ENCODE measurements at places on chromosomes 3 and 15.

DNA sequence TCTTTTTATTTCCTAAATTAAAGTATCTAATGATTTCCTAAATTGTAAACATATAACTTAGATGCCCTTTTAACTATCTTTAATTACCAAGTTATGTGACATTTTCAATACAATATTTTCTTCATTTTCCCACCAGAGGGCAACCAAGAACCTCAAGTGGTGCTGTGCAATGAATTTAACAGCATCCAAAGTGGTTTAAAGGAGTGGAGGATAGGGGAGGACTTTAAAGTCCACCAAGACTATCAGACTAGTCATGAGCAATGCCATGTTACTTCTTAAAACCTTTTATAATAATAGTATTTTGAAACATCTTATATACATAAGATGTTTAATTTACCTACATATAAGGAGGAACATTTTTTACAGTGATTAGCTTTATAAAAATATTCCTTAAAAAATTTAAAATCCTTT lies 74.4 kb downstream of the DLG1 start:
- no peak for DNase-seq

DNA sequence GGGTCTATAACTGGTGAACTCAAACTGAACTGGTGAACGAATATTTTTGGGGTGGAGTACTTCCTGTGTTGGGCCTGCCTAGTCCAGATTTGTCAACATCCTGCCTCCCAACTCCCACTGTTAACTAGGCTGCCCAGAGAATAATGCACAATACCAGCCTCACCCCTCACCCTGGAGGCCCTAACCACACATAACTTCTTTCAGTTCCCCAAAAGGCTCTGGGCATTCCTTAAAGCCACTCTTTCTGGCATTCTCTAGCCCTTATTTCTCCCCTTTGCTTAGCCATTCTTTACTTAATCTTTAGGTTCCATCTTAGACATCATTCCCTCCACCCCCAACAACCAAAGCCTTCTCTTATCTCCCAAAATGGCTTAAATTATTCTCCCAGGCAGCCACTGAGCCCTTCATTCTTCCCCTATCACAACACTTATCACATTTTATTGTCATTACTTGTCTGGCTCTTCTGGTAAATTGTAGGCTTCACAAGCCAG lies 9.1 kb upstream of the SEC11A start:
- no peak for DNase-seq

GRCh38 chr3:187183903-187184302 lies 13.4 kb upstream of the RTP1 start:
- no peak for DNase-seq

DNA sequence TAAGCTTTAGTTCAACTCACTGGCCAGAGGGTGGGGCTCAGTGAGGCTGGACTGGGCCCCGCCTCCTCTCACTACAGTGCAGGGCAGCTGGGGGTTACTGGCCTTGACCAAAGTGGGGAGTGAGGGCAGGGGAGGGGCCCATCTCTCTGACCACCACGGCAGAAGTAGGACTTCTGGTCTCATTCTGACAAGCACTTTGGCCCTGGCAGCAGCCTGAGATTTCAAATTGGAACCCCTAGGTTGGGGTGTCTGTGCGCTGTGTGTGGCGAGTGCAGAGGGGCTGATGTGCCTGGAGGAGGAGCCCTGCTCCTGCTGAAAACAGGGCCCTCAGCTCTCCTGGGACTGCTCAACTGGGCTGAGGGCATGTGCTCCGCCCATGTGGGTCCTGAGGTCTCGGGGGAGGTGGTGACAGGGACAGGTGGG lies 60.3 kb upstream of the RPL32 start:
- DNase-seq = no peak

GRCh38 chr3:151979906-151980305 lies 106.5 kb downstream of the SUCNR1 start:
- DNase-seq = no peak

DNA sequence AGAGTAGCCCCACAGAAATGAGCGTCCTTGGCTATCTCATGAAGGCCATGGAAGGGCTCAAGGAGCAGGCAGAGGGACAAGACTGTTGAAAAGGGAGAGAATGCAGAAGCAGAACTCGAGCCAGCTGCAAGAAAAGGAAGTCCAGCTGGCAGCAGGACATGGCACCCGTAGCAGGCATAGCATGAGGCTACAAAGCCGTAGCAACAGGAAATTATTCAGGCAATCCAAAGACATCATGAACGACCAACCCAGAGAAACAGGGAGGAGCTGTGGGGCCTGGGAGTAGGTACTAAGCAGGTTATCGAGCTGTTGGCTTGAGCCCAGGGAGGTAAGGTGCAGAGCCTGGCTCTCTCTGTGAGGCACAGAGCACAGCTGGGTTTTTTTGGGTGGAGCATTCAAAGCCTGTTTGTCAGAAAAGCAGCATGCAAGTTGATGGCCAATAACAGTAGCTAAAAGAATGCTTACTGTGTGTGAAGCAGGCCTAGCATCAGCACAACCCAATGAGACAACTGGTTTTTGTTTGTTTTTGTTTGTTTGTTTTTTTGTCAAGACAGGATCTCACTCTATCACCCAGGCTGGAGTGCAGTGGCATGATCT lies 144.0 kb upstream of the SMAD3 start:
- DNase-seq = no peak

DNA sequence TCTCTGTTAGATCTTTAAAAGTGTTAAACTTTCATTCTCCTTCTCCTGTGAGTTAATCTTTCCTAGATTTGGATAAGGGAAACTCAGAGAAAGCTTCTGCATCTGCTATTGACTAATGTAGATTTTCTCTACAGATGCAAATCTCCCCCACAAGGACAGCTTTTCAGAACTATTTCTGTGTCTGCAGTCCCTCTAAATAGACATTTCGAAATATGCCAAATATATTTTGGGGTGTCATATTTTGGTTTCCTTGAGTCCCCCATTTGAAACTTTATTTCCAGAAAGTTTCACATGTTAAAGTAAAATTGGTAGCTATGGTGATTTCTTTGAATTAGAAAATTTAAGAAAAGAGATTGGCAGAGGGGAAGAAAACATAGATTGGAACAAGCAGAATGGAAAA lies 852.3 kb upstream of the ALCAM start:
- DNase-seq = no peak

GRCh38 chr3:65401359-65402305 lies 637.1 kb downstream of the MAGI1 start:
- DNase-seq = no peak

DNA sequence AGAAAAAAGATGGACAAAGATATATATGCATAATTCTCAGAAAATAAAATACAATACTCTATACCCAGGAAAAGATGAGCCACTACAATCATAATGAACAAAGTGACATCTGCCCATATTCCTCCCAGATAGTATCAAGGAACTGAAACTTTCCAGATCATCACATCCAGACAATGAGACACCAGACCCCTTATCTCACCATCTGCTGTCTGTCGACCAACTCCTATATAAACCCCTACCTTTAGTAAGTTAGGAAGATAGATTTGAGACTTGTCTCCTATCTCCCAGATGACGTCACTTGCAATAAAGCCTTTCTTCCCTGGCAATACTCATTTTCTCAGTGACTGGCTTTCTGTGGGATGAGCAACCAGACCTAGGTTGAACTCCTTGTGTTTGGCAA lies 1071.6 kb downstream of the PLOD2 start:
- no peak for DNase-seq

- DNase-seq = no peak
Measured at GRCh38 chr3:134296616-134297015, 46.0 kb upstream of the RYK start.

DNA sequence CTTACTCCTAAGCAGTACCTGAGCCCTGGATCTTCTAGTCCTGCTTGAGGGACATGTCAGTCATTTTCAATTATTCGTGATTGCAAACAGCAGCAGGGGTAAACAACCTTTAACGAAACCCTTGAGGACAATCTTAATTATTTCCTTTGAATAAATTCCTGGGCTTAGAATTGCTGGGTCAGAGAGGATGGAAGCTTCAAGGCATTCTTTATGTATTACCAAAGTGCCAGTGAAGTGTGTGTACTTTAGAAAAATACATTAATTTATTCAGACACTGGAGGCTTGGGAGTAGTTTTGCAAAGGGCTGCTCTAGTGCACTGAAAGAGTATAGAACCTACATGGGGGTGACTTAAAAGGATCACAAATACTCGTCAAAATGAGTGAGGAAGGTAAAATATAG lies 280.8 kb upstream of the LRRFIP2 start:
- DNase-seq = no peak

DNA sequence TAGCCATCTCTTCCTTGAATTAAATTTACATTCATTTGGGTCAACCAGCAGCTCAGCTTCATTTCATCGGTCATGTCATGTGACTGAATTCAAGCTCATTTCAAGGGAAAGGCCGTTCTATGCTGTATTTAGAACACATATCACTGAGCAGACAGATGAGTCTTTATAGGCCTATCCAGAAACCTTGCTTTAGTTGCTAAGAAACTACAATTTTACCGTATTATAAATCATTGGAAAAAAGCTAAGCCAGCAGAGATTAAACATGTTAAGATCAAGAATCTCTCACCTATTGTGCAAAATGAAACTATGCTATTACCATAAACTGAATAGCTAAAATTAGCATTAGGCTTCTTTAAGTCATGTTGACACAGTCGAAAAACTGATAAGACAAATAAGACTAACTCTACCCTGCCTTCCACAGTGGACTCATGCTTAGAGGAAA lies 2.2 kb downstream of the NPTN start:
- no peak for DNase-seq

Data from sciatic nerve (tissue), 2 donors.